ENCODE measurements at places on chromosomes 2 and 18.
A peak's percentile ranks its signal among the peaks of the same experiment; 100 is the strongest.

DNA sequence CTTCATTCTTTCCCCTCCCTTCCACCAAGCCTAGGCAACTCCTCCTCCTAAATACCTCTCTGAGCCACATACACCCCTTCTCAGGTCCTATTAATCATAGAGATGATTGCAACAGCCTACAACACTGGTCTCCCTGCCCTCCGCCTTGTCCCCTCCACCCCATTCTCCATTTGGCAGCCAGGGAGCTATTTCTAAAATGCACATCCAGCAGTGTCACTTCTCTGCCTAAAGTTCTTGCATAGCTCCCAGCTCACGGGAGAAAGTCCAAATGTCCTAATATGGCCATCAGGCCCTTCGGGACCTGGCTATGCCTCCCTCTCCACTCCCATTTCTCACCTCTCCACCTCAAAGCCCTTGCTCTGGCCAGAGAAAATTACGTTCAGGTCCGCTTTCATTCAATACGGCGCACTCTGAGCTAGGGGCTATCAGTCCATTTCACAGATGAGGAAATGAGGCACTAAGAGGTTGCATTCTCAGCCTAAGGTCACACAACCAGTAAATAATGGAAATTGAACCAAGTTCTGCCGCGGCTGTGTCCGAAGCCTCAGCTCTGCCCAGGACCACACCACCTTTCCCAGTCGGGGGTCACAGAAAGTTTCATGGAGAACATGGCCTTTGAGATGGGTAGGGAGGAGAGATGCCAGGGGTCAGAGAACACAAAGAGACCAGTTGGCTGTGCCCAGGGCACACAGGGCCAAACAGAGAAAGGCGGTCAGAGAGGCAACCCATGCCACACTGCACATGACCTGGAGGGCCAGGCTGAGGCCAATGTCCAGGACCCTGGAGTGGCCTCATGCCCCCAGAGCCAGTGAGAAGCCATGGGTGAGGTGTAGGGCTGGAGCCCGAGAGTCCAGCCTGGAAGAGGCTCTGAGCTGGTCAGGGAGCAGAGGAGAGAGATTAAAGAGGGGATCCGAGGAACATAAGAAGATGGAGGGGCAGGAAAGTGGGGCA is 72.8 kb downstream of the TNS1 start:
- DNase-seq = no peak

- DNase-seq = no peak
Measured at GRCh38 chr2:71556692-71557250, 103.4 kb downstream of the DYSF start.

DNA sequence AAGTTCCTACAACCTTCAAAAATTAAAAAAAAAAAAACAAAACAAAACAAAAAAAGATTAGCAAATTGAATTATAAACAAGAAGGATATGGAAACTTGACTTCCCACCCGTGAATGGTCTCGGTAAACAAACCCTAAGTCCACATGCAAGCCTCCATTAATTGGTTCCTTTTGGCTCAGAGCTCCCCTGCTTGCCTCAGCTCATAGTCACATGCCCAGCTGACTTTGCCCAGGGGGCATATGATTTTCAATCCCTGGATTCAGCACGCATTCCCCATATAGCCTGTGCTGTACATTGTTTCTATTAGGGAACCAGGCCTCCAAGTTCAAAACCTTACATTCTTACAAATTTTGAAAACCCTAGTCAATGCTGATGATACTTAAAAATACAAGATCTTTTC is 95.0 kb downstream of the PID1 start:
- DNase-seq = no peak

- DNase-seq = no peak
Measured at GRCh38 chr2:118794546-118794945, 52.9 kb downstream of the EN1 start.

- DNase-seq = no peak
Measured at GRCh38 chr2:38099099-38100028, 23.4 kb upstream of the CYP1B1 start.

- DNase-seq = no peak
Measured at GRCh38 chr2:157404363-157404762, 39.5 kb downstream of the CYTIP start.

GRCh38 chr2:89851583-89851905 is 1160.1 kb downstream of the RPIA start:
- DNase-seq = no peak

- DNase-seq = peak; percentile 88
Measured at GRCh38 chr2:68252400-68253218, at the start of gene PPP3R1. Gene PPP3R1, minus strand, starts transcription at chr2:68252532. Its CDS starts 405 bp downstream, at chr2:68252127.

- DNase-seq = no peak
Measured at GRCh38 chr2:138223319-138223718, 259.0 kb downstream of the HNMT start.

- DNase-seq = no peak
Measured at GRCh38 chr2:68225119-68225632, 27.2 kb downstream of the PPP3R1 start.

GRCh38 chr18:76621782-76622495 is 126.9 kb upstream of the ZNF516 start:
- DNase-seq = no peak

DNA sequence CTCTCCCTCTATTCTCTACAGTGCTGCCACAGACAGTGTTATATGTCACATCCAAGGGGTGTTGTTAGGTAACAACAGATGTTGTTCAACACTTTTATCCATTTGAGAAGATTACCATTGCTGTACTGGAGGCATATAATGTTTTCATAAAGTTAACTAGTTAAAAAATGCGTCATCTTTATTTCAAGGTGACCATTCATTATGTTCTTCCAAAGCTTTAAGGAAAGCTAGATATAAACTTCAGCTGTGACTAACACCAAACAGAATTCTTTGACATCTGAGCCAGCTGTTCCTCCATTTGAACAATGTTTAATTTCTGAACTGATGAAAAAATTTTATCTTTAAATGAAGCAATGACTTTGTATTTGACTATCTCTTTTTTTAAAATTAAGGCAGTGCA is 1099.6 kb upstream of the TMEFF2 start:
- no peak for DNase-seq

DNA sequence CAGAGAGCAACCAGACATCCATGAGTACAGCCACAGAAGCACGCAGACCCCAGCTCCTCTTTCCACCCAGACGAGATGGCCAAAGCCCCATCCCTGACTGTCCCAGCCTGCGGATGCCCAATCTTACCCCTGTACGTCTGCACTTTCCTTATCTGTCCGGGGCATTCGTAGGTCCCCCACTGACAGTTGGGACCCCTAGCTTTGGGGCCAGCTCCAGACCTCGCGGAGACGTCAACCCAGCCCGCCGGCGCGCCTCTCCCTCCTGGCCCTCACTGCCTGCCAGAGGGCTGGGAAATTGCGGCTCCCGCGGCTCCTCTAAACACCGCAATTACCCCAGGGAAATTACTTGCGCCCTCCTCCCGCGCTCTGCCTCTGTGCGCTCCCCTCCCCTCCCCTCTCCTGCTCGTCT is 2.3 kb downstream of the ECEL1 start:
- DNase-seq = no peak

GRCh38 chr18:45719106-45719505 is 4.9 kb upstream of the SLC14A1 start:
- DNase-seq = no peak

- no peak for DNase-seq
Measured at GRCh38 chr18:48554610-48555400, 16.0 kb downstream of the CTIF start.

- no peak for DNase-seq
Measured at GRCh38 chr18:59624369-59624765, 72.9 kb downstream of the CCBE1 start.

DNA sequence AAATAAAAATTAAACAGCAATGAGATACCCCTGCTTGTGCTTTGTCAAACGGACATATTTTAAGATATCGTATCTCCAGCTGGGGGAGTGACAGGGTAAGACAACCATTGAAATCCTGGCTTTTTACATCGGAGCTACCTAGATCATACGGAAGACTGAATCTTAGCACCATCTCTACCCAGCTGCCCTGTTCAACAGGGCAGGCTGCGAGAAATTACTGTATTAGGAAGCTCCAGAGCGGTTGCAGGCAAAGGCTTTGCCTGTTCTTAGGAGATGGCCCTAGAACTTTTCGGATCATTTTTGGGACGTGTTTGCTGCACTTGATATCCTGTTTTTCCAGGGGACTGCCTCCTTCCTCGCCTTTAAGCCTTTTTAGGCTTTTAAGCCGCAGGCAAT is 2.0 kb upstream of the PRKCE start:
- no peak for DNase-seq
